ENCODE measurements at places on chromosomes 12 and 14. TPM values are rescaled to one million over a fixed set of nuclear protein-coding genes. Genes with fewer than 3 reads are reported as not detected.
A peak's percentile ranks its signal among the peaks of the same experiment; 100 is the strongest.

Gene RFX4
- total RNA-seq, result 0.57 TPM

Gene TSPAN19
- not detected for total RNA-seq

Gene RHOJ
- total RNA-seq, result not detected

Gene HOXC4
- not detected for total RNA-seq

Gene KANSL2
- total RNA-seq, result 51.3 TPM

Gene SPATS2
- 17.1 TPM for total RNA-seq

- no peaks in the 10 kb centered on the region for H3K27me3 ChIP-seq
- peaks cover 5% of the 10 kb centered on the region for H3K36me3 ChIP-seq
- no peaks in the 10 kb centered on the region for H3K4me1 ChIP-seq
- no peak overlapping the region for H3K27ac ChIP-seq
- no peak overlapping the region for H3K4me3 ChIP-seq
These were observed 101.7 kb upstream of the PARP11 start for GRCh38 chr12:3974883-3975282.

DNA sequence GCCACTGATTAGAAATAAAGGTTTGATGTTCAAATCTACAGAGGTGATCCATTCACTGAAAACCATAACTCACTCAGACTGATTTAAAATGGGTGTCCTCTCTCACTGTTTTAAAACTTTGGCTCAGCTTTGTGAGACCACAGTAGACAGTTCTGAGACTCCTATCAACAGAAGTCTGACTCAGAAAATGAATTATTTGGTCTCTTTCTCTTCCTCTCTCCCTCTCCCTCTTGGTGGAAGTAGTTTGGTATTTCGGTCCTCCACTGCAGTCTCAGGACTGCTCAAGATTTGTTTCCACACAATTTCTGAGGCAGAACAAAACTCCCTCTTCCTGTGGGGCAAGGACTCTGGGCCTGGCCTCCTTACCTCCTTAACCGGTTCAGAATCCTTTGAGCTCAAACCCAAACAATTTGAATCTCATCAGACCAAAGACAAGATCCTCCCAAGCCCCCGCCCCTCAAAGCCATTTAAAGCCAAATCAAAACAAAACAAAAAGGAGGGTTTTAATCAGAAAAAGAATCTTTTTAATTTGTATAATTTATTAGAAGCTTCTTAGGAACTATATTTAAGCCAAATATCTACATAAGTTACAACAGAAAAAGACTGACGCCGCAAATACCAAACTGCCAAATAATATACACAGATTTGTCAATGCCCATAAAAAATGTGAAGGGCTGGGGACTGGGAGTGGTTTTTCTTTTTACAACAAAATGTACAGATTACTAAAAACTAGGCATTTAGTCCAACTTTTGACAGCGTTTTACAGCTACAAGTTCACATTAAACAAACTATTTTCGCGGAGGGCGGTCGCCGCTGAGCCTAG, 3.9 kb downstream of the NKX2-1 start:
- DNase-seq, result no peak
- no peaks in the 10 kb centered on the region for H3K36me3 ChIP-seq
- no peak overlapping the region for H3K4me3 ChIP-seq

GRCh38 chr12:113137861-113138783, 2.6 kb upstream of the RASAL1 start:
- no peak for DNase-seq
- H3K27ac ChIP-seq, result no peak overlapping the region
- H3K4me3 ChIP-seq, result no peak overlapping the region
- H3K4me1 ChIP-seq, result no peaks in the 10 kb centered on the region
- no peaks in the 10 kb centered on the region for H3K36me3 ChIP-seq
- H3K27me3 ChIP-seq, result no peaks in the 10 kb centered on the region

GRCh38 chr14:53190938-53191337, 37.8 kb upstream of the DDHD1 start:
- no peaks in the 10 kb centered on the region for H3K4me1 ChIP-seq
- H3K27ac ChIP-seq, result no peak overlapping the region
- no peak for DNase-seq

- DNase-seq, result no peak
- no peak overlapping the region for H3K4me3 ChIP-seq
- H3K4me1 ChIP-seq, result no peaks in the 10 kb centered on the region
- H3K27ac ChIP-seq, result no peak overlapping the region
- no peaks in the 10 kb centered on the region for H3K36me3 ChIP-seq
These were observed 6.0 kb downstream of the RAD9B start for GRCh38 chr12:110508071-110508586.

- H3K4me3 ChIP-seq, result no peak overlapping the region
- no peaks in the 10 kb centered on the region for H3K36me3 ChIP-seq
- DNase-seq, result no peak
- H3K4me1 ChIP-seq, result no peaks in the 10 kb centered on the region
- no peak overlapping the region for H3K27ac ChIP-seq
- no peaks in the 10 kb centered on the region for H3K27me3 ChIP-seq
These were observed 26.2 kb downstream of the MEG3 start for GRCh38 chr14:100851946-100852620.

- 0 out of 3 replicates have a peak, but pooled peaks cover 1% of the 10 kb centered on the region for H3K36me3 ChIP-seq
- peak; percentile 70 for DNase-seq
- H3K4me3 ChIP-seq, result no peak overlapping the region
- no peak overlapping the region for H3K27ac ChIP-seq
These were observed 4.9 kb upstream of the CRIP2 start for GRCh38 chr14:105469456-105470349.

DNA sequence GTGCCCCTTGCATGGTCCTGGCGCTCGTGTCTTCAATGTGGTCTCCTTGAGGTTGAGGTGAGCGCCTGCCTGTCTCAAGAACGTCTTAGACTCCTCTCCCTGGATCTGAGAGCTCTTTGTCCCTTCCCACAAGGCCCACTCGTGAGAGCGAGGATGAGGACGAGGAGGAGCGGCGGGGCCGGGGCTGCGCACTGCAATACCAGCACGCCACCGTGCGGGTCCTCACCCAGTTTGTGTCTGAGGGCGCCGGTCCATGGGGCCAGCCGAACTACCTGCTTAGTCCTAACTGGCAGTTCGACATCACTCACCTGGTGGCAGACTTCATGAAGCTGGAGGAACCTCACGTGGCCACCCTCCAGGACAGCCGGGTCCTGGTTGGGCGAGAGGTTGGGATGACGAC, 128.1 kb downstream of the SLC15A4 start:
- DNase-seq, result no peak
- H3K4me3 ChIP-seq, result no peak overlapping the region
- H3K4me1 ChIP-seq, result no peaks in the 10 kb centered on the region
- H3K36me3 ChIP-seq, result no peaks in the 10 kb centered on the region
- H3K27ac ChIP-seq, result no peak overlapping the region
- H3K27me3 ChIP-seq, result no peaks in the 10 kb centered on the region

- no peak overlapping the region for H3K4me3 ChIP-seq
- no peak for DNase-seq
- no peak overlapping the region for H3K27ac ChIP-seq
- H3K27me3 ChIP-seq, result no peaks in the 10 kb centered on the region
- no peaks in the 10 kb centered on the region for H3K36me3 ChIP-seq
These were observed 46.1 kb downstream of the FRMD6 start for GRCh38 chr14:51697848-51698247.

- no peaks in the 10 kb centered on the region for H3K4me1 ChIP-seq
- no peak for DNase-seq
- no peak overlapping the region for H3K27ac ChIP-seq
- no peaks in the 10 kb centered on the region for H3K27me3 ChIP-seq
These were observed 289.3 kb downstream of the FBXL14 start for GRCh38 chr12:1305063-1305434.

DNA sequence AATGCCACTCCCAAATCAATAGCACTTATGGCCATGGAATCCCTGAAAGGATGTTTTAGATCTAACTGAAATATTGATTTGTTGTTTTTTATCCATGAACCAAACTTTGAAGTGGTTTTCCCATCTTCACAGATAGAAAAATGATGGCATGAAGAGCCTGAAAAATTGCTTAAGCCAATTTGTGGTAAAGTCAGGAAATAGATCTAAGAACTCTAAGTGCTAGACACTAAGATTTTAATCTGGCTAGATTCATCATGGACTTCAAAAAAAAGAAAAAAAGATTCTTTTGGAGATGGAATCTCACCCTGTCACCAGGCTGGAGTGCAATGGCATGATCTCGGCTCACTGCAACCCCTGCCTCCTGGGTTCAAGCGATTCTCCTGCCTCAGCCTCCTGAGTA, 45.0 kb upstream of the STRN3 start:
- no peaks in the 10 kb centered on the region for H3K27me3 ChIP-seq
- H3K36me3 ChIP-seq, result peaks cover 18% of the 10 kb centered on the region
- no peak for DNase-seq
- H3K4me1 ChIP-seq, result no peaks in the 10 kb centered on the region

DNA sequence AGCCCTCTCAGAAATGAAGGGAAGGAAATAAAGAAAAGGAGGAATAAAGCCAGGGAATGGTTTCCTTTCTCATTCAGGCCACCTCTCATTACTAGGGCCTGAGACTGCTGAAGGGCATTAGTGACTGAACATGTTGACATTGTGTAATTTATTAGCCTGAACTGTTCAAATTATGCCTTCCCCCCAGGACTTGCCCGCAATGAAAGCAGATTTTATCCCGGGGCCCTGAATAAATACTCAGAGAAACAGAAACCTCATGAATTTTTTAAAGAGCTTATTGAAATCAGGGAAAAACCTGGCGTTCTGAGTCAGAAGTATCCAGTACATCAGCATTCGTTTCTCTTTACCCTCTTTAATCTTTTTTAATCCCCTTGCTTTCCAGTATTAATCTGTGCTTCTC, 35.9 kb upstream of the WSCD2 start:
- no peak for DNase-seq
- peaks cover 2% of the 10 kb centered on the region for H3K4me1 ChIP-seq
- no peak overlapping the region for H3K4me3 ChIP-seq
- no peaks in the 10 kb centered on the region for H3K27me3 ChIP-seq
- H3K27ac ChIP-seq, result no peak overlapping the region

All from H9 (cell line).